ENCODE measurements at places on chromosomes 11 and 22. TPM values are rescaled to one million over a fixed set of nuclear protein-coding genes. Genes with fewer than 3 reads are reported as not detected.

- DNase-seq = no peak
Measured at GRCh38 chr11:73854680-73855079, 22.0 kb downstream of the COA4 start.

- DNase-seq = no peak
Measured at GRCh38 chr22:32576553-32577253, 102.1 kb downstream of the FBXO7 start.

DNA sequence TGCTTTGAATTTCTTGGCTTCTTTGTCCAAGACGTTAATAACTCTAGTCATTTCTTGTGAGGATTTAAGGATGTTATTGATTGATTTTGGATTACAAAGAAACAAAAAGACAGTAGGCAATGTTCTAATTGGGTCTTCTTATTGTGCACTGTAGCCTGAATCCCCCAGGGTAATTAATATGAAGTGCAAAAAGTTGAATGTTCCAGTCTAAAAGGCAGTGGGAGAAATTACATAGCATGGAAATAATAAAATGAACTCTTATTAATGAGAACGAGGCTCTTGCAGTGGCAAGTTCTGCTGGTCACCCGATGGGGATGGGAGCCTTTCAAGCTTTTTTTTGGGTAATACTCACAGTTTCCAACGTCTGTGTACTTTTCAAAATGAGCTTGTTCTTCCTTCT, 45.6 kb downstream of the UBASH3B start:
- no peak for DNase-seq

GRCh38 chr11:112037527-112037926, 12.3 kb downstream of the DLAT start:
- no peak for DNase-seq

- no peak for DNase-seq
Measured at GRCh38 chr11:121478226-121478894, 25.6 kb upstream of the SORL1-AS1 start.

GRCh38 chr11:114057147-114057546, 2.4 kb upstream of the ZBTB16 start:
- DNase-seq = no peak

GRCh38 chr22:46843821-46844255, 81.4 kb downstream of the TBC1D22A start:
- DNase-seq = no peak

- DNase-seq = peak; percentile 39
Measured at GRCh38 chr11:64760759-64761420, 1.1 kb upstream of the PYGM start.

- DNase-seq = no peak
Measured at GRCh38 chr22:45290410-45290936, 5.7 kb downstream of the UPK3A start.

GRCh38 chr22:38973289-38974169, 8.6 kb upstream of the APOBEC3B start:
- no peak for DNase-seq

GRCh38 chr11:69492201-69492991, 10.9 kb downstream of the LINC01488 start:
- no peak for DNase-seq

GRCh38 chr11:44829838-44830237, 103.1 kb downstream of the TSPAN18 start:
- no peak for DNase-seq

DNA sequence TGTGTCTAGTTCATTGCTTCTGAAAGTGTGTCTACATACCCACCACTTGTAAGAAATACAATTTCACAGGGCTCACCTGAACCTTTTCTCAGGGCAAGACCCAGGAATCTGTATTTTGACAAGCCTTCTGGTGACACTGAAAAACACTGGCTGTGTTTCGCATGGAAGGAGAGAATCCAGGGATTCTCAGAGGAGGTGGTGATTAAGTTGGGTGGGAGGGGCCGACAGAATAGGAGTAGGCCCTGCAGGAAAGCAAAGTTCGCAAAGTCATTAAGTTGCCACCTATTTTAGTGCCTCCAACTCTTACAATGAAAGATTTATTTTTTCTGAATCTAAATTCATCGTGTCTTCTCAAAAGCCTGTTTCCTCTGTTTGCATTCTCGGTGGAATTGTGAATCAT, 186.8 kb downstream of the FAT3 start:
- no peak for DNase-seq

GRCh38 chr11:19218786-19219460, 17.1 kb upstream of the CSRP3 start:
- no peak for DNase-seq

DNA sequence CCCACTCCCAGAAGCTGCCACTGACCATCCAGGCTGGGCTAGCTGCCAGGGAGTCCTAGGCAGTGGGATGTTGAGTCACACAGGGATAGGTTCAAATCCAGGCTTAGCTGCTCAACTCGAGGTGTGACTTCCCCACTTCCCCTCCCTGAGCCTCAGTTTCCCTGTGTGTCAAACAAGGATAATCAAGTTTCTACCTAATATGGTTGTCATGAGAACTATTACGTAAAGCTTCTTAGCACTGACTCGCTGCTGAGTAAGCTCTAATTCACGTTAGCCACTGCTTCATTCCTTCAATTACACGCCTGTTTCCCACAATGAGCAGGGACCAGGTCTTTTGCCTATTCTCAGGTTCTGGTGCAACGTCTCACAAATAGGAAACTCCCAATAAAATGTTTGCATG, 67.7 kb downstream of the SEZ6L start:
- DNase-seq = no peak

Gene THAP12
- 45.6 TPM for total RNA-seq

Gene LRRC4C
- 16.6 TPM for total RNA-seq

Gene PLA2G3
- total RNA-seq = not detected

Gene MMP12
- 0.22 TPM for total RNA-seq

Gene SPTBN2
- 6.6 TPM for total RNA-seq

Gene OR51E1
- 1.4 TPM for total RNA-seq

Data from sciatic nerve (tissue), 2 donors.